Stimulated activated CD8-positive, alpha-beta memory T cell treated with anti-CD3 and anti-CD28 coated beads, Interleukin-2, amount 100 ng/mL, for 1 hour (primary cell): ENCODE measurements at places on chromosomes 3 and 15.

GRCh38 chr3:38534180-38534579 lies 38.0 kb downstream of the EXOG start:
- DNase-seq, result no peak

DNA sequence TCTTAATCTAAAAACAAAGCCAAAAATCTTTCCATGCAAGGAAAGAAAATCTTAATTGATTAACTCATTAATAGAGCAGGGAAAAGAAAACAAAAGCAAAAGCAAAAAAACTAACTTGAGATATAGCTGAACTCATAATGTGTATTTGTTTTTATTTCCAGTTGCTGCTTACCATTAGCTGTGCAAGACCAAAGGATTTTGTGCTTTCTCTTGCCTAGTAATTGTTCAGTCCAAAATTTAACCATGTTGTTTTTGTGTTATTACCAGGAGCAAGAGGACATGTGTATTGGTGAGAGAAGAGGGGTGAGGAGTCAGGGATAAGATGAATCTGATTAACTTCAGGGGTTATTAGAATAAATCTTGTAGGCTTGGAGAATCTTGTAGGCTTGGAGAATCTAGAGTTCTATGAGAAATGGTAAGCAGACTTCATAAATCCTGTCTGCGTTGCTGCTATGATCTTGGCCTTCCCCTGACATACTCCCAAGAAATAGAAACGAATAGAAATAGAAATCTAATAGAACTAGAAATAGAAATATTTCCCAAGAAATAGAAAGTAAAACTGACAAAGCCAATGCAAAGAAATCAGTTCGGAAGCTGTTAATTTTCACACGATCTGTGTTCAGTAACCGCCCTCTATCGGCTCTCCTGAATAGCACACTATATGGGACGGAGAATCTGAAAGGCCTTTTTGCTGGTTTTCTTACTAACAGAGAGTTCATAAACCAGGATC lies 72.6 kb upstream of the TNFSF10 start:
- DNase-seq, result no peak

DNA sequence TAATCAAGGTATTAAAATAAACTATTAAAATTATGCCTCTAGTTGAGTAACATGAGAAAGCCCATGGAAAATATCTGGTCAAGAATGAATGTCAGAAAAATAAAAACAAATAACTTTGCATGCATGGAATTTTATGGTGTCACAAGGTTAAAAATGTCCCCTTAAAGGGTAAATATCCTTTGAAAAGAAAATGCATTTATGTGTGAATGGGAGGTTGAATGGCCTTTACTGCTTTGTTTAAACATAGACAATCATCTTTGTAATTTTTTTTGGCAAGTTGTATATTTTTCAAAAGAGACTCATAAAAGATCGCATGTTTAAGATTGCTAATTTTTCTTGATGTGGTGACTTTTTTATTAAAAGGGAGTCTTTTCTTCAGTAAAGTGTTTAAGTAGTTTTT lies 564.2 kb downstream of the NR2F2 start:
- DNase-seq, result no peak

DNA sequence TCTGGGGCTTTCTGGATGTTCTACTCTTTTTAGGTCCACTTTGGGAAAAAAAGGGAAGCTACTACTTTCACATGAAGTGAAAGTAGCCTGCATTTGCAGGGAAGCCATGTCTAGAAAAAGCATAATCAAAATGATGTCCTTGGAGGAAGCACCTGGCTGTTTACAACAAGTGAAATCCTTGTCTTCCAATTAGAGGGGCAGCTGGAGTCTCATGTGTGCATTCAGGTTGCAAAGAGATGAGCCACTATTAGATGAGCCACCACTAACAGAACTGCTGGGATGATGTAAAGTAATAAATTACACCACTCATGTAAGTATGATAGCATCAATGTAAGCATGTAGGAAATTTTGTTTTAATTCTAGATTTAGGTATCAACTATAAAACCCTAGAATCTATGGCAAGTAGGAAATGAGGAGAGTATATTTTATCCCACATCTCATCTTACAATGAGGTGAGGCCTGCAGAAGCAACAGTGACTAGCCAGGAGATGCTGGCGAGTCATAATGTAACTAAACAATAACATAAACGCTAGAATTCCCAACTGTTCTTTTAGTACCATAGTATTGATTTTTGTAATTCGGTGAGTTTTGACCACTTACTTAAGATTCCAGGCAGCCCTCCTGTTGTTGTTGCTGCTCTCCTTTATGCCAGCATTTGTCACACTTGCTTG lies 75.9 kb downstream of the TMEM108 start:
- DNase-seq, result no peak

DNA sequence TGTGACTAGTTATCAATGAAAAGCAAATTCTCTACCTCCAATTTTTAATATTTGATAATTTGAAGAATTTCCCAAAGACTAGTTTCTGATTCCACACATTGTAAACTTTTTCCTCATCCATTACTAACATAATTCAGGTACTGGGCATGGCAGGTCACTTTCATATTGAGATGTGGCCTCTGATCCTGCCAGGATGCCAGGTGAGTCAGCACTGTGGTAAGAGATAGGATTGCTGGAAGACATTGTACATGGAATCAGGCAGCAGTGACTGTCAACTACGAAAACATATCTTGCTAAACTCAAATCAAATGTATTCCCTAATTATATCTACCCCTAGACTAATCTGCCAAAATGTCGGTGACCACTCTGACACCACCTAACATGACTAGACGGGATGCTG lies 33.2 kb upstream of the POU1F1 start:
- no peak for DNase-seq

- DNase-seq, result no peak
These were observed 117.7 kb upstream of the FOXB1 start for GRCh38 chr15:59886441-59886840.

GRCh38 chr3:134134240-134134639 lies 104.5 kb upstream of the SLCO2A1 start:
- no peak for DNase-seq

- peak; percentile 57 for DNase-seq
These were observed at the start of gene C15orf39 for GRCh38 chr15:75201616-75202250. C15orf39 (plus strand) TSS chr15:75201882; CDS start chr15:75206049, 4,167 bp downstream.

GRCh38 chr3:130263708-130264107 lies 81.8 kb upstream of the COL6A5 start:
- no peak for DNase-seq

DNA sequence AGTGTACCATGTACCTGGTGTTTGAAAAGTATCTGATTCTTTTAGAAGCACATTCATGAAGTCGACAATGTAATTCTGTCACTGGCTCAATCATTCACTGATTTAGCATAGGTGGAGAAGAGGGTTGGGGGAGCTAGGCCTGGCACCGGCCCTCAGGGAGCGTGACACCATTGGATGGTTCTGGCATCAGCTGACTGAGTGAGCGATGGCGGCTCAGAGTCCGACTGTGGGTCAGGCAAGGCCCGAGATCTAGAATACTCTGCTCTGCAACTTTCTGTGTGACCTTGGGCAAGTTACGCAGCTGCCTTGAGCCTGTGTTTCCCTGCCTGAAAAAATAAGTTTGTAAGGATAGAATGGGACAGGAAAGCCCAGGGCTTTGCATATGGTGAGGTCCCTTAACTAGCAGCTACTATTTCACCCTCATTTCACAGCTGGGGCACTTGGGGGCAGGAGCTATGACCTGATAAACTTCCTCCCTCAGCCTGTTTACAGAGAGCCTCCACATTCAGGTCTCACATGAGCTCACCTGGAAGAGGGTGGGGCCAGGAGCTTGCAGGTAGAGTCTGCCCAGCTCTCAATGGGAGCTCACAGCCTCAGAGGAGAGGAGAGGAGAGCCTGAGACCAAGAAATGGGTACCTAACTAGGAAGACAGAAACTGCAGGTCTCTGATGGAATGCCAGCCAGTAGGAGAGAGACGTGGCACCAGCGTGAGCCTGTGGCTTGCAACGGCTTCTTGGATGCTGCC lies 153.7 kb upstream of the TLE3 start:
- DNase-seq, result no peak

DNA sequence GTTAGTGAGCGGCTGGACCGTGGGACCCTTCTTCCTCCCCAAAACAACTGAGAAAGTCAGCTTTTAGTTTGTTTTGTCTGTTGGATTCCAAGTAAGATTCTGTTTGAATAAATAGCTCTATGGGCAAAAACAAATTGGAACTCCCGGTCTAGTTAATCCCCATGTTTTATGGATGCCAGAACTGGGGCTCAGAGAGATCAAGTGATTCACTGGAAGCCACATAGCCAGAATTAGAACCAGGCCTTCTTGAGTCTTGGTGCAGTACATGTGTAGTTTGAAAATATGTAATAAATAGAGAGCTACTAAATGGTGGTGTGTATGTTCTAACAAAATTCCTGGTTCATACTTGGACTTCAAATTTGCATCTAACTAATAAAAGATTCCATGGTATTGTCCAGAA lies 29.3 kb upstream of the POLR2M start:
- DNase-seq, result no peak

GRCh38 chr15:74631408-74631807 lies 15.8 kb downstream of the CLK3 start:
- DNase-seq, result no peak

DNA sequence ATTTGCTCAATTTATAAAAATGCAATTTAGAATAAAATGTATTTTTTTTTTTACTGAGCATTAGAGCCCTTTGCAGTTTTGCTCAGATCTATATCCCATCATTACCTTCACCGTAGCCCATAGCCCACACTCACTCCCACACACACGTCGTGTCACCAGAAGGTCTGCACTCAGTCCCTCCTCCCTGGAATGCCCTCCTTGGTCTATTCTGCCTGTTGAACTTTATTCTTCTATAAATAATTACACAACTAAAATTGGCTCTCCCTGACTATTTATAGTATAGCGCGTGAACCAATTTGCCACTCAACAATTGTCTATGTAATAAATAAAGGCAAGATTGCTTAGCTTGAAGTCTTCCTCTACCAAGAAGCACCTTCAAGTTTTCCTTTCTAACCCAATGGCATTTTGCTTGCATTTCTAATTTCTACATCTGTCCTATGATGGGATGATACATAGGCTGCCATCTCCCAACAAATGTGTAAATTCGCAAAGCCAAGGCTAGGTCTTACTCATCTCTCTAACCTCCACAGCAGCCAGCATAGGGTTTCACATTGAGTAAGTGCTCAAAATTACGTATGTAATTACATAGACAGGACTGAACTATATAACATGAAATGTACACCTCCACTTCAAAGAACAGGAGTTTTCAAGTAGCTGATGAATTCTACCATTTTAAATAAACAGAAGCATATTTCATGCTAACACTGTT lies 172.0 kb upstream of the HES1 start:
- no peak for DNase-seq

DNA sequence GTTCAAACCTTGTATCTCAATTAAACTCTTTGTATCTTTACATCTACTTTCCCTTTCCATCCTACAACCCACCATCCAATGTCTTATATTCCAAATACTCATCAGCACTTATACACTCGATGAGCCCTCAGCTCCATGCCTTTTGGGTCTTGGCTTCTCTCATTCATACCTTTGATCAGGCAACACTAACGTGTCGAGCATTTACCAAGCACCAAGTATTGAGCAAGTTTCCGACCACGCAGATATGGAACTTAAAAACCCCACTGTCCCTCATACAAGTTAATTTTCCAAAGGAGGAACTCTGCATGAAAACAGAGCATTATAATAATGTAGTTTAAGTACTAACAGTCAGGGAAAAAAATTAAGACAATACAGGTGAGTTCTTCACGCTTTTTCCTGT lies 102.8 kb downstream of the IL1RAP start:
- DNase-seq, result no peak

- DNase-seq, result no peak
These were observed 31.5 kb downstream of the SRGAP3 start for GRCh38 chr3:9217784-9218513.

DNA sequence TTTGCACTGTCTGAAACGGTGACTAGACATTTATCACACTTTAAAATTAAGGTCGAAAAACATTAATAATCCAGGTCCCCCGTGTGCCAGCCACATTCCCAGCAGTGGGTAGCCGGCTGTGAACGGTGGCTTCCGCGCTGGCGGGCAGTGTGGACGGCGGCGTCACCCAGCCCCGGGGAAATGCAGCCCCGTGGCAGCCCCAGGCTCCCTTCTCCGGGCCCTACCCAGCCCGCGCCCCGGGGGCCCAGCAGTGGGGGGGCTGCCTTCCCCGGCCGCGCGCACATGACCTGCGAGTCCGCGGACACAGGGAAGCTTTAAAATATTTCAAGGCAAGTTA lies 25.3 kb downstream of the GABRA5 start:
- DNase-seq, result no peak

DNA sequence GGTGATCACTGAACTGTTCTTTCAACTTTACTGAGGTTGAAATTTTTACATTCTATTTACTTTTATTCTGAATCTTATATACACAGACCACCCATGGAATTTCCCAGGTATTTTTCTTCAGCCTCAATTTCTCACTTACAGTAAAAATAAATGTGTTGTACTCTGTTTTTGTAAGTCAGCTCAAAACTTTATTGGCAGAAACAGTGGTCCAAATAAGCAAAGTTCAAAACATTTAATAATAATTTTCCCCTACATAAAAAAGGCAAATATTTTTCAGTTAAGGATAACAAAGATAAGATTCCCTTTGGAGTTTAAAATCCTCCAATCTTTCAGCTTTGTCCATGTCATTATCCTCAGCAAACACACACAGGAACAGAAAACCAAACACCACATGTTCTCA lies 738.0 kb downstream of the FHIT start:
- DNase-seq, result no peak

DNA sequence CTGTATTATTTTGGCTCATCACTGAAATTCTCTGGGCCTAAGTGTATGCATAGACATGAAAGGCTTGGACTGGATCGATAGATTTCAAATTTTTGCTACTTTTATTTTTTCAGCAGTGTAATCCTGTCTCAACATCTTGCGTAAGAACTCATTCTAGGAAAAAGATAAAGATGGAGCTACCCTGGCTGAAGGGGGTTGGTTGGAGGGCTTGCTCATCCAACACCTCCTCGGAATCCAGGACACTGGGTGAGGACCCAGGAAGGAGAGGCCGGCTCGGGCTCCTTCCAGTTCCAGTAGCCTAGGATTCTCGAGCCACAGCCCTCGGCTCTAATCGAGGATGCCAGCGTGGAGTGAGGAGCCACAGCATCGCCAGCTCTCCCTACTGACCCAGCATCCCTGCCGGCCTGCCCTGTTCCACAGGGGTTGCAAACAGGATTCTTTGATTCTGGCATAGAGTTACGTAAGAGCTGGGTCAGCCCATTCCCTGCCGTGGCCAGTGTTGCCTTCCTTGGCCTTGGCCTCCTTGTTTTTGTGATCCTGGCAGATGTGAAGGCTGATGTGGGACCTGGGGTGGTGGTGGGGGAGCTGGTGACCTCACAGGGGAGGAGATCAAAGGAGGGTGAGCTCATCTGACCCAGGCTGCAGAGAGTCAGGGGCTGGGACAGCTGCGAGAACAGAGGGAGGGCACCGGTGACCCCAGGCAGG lies 149.5 kb downstream of the ALDH1A2 start:
- DNase-seq, result no peak

DNA sequence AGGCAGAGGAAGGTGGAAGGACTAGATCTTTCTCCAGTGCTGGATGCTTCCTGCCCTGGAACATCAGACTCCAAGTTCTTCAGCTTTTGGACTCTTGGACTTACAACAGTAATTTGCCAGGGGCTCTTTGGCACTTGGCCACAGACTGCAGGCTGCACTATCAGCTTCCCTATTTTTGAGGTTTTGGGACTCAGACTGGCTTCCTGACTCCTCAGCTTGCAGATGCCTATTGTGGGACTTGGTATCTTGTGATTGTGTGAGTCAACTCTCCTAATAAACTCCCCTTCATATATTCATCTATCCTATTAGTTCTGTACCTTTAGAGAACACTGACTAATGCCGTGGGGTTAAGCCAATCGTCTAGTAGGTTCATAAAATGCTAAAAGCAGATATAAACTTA lies 8.8 kb upstream of the B3GNT5 start:
- DNase-seq, result no peak
